ENCODE measurements at places on chromosomes 1 and 21. TPM values are rescaled to one million over a fixed set of nuclear protein-coding genes. Genes with fewer than 3 reads are reported as not detected.

GRCh38 chr1:190154744-190155143, 322.9 kb downstream of the BRINP3 start:
- DNase-seq, result no peak

- peak; percentile 9 for DNase-seq
Measured at GRCh38 chr1:41360074-41360785, 1.0 kb upstream of the FOXO6 start.

Gene NUCKS1
- 97.1 TPM for total RNA-seq

Gene USH2A
- not detected for total RNA-seq

DNA sequence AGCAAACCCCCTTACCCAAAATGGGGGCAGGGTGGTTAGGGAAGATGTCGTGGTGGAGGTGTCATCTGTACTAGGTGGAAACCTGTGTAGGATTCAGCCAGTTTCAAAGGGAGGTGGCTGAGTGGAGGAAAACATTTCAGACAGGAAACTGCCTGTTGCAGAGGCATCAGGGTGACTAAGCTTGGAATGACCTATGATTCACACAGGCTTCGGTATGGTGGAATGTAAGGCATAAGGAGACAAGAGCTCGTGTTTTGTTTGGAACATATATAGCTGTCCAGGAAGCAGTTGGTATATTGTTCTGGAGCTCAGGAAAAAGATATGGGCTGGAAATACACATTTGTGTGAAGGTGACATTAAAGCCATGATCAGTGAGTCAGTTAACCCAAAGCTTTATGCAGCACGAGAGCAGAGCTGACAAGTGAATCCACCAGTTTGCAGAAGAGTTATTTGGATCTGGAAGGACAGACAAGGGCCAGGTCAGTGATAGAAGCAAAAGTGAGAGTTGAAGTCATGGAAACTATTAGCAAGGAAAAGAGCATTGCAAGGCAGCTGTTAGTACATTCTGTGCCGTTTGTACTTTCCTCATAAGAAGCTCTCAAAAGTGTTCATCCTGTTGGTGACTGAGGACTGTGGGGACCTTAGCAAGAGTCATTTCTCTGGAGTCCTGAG, 12.2 kb downstream of the UTP25 start:
- DNase-seq, result no peak

DNA sequence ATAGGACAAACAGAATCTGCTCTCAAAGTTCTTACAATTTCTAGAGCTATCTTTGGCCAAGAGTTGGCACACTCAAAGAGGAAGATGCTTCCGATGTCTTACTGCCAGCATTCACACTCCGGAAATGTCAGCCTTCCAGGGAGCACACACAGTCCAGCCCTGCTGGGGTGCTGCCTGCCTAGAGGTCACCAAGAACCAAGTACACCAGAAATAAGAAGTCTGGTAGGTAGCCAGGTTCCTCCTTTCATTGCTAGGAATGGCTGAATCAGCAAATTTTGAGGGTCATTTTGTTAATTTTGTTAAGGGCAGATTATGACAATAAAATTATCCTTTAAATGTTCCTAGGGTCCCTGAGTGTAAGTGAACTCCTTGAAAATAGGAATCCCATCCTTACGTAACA, 77.5 kb downstream of the PLPP3 start:
- DNase-seq, result no peak

DNA sequence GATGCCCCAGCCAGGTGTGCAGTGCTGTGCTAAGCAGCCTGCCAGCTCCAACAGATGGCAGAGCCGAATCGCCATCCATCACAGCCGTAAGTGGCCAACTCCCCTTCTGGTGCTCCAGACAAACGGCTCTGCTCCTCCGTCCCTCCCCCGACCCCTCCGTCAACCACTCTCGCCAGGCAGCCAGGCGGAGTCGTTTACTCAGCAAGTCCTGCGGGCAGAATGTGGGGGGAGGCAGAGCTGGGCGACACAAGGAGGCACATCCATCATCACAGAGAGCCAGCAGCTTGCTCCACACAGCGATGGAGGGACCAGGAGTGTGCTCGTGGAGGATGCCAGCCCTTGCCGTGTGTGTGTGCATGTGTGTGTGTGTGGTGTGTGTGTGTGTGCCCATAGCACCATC, 206.6 kb upstream of the GRIK3 start:
- no peak for DNase-seq

GRCh38 chr1:99980928-99981327, 11.1 kb downstream of the SLC35A3 start:
- no peak for DNase-seq

DNA sequence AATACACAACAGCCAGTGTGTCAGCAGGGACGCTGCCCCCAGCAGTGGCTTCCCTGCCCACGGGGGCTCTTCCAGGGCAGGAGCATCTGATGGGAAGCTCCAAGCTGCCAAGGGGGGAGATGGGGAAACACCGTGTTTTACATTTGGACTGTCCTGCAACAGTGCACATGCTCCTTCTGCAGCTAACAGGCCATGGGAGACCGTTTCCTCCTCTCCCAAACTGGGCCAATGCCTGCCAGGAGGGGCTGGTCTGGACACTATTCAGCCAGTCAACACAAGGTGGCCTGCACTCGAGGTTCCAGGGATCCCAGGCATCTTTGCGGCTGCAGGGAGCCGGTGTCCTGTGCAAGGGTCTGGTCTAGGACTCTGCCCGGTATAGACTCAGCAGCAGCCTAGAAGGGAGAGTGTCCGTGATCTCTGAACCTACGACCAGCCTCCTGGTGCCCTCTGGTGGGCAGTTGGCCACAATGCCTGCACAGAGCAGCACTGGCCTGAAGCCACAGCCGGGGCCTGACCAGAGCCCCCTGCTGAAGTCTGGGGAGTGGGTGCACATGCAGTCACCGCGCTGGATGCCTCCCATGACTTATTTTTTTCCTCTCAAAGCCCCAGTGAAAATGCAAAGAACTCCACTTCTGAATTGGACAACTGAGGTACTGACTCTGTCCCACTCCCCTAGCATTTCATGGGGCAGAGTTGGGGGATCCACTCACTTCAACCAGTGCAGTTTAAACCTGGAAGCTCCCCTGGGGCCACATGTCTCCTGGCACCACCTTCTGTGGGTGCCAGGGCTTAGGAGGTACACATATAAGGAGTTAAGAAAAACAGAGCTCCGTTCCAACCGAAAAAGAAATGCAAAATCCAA, 33.3 kb downstream of the RCC2 start:
- DNase-seq, result no peak

DNA sequence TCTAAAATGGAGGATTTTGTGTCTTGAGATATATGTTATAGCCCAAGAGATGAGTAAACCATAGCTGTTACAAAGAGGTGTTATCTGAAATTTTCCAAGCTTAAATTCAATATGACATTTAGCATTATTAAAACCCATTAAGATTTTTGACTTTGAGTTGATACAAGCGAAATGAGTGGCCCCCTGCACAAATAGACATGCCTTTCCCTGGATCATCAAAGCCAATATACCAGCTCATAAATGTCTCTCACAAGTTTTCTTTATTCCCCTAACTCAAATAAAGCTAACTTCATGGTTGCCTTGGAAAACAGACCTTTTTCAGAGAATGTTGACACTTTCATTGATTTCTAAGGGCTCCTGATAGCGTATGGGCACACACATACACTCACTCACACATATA, 55.5 kb upstream of the TIAM1 start:
- DNase-seq, result no peak

All from activated naive CD4-positive, alpha-beta T cell treated with anti-CD3 and anti-CD28 coated beads, Interleukin-2, amount 50 U/mL, for 72 hours (primary cell).